ENCODE measurements at places on chromosomes 6 and 20.

DNA sequence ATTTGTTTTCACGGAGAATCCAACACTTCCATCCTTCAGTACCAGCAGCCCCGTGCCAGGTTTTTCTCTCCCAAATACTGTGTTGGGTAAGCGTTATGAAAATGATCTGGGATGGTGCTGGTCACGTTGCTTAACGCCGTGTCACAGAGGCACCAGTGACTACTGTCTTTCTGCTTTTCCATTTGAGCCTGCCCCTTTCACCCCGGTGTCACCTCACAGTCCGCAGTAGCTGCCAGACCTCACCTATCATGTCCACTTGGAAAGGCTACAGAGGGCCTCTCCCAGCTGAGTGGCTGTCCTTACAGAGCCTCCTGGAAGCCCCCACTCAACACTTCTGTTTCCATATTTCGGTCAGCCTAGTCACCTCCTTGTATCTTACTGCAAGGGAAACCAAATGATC, 176.5 kb upstream of the ARID1B start:
- no peak for DNase-seq

DNA sequence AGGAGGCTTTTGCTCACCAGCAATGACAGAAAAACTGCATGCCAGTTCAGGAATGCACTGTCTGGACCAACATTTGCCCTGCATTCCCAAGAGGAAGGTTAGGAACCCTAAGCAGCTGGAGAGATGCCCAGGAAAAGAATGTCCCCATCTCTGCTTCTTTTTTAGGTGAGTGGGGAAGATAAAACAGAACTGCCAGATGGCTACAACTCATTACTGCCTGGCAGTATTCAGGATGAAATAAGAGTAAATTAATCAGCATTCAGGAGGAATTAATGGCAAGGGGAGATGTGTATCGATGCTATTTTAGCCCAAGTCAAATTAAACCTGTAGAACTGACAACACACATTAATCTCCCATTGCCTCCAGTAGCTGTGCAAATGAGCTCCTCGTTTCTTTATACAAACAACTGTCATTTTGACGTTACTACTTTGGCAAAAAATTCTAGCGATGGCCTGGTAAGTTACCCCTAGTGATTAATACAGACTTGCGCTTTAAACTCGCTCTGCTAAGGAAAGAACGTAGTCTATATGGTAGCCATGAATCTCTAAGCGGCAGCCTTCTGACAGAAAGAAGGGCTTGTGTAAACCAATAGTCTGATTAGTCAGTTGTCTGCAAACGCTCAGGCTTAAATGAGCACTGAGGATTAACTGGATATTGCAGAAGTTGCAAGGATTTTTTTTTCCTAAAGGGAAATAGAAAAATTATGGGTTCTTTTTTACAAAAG, 16.7 kb upstream of the SMLR1 start:
- DNase-seq: no peak

GRCh38 chr20:19114410-19114809, 98.0 kb upstream of the SLC24A3 start:
- no peak for DNase-seq

DNA sequence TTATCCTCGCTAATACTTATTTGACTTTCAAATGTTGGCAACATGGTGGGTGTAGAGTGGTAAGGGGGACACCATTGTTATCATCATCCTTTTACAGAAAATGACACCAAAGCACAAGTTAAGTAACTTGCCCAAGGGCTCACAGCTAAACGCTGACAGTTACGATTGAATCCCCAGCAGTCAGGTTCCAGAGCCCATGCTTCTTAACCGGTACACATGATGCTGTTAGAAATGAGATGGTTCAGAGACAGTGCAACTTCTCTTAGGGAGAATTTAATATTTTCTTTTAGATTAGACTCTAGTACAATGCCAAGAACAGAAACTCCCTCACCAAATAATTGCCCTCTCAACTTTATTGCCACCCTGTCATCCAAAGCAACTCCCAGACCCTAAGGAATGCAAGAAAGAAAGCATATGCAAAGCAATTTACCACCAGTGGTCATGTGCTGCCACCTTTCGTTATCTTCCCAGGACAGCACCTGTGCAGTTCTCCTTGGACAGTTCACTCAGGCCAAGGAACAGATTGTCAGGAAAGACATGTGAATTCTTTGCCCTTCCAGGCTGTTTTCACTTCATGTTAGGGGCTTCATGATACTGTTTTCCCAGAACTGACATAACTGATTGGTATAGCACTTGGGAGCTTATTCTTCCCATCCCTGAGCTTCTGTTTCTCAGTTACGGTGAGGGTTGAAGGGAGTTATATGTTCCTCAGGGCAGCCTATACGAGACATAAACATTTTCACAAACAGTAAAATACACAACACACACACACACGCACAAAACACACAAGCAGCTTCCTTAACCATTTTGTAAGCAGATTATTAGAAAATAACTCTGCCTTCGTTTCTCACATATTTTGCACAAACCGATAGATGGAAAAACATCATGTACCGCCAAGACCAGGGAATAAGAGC, 5.1 kb downstream of the HLA-DMA start:
- DNase-seq: no peak

GRCh38 chr6:136989571-136990241, 55.1 kb downstream of the IL20RA start:
- DNase-seq: no peak

- DNase-seq: no peak
Observed at GRCh38 chr20:59634435-59635005, 30.2 kb downstream of the PHACTR3 start.

GRCh38 chr6:90025523-90026061, 131.3 kb downstream of the GJA10 start:
- no peak for DNase-seq

- no peak for DNase-seq
Observed at GRCh38 chr6:10837009-10837621, 1.2 kb downstream of the MAK start.

- no peak for DNase-seq
Observed at GRCh38 chr6:13712599-13712898, 914 bp upstream of the RANBP9 start.

- DNase-seq: no peak
Observed at GRCh38 chr6:116764629-116764960, 924 bp downstream of the FAM162B start.

DNA sequence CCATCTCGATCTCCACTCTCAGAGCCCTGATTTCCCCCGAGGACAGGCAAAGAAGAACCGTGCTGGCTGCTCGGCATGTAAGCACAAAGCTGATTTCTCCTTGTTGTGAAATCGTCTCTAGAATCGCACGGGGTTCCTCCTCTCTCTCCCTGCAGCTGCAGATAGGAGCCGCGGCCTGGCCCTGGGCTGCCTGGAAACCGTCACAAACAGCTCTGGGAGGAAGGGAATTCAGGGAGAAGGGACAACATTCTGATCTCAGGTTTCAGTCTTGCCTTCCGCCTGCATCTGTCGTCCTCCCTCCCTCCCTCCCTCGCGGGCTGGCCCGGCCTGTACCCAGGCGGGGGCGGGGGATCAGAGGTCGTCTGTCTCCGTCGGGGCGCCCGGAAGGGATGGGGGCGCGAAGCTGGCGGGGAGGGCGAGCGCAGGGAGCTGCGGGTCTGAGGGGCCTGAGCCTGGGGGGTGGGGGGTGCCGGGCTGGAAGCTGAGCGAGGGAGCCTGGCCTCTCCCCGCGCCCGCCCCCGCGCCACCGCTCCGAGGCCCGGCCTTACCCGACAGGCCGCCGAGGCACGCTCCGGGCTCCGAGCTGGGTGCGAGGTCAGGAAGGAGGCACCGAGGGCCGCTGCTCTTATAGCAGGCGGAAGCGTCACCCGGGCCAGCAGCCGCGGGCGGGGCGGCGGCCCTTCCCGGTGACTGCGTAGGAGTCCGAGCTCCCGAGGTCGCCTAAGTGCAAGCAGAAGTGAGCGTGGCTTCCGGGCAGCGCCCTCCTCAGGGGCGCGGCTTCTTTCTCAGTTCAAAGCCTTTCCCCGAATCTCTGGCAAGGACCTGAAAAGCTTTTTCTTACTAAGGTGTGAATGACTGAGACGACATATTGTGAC, at the start of gene SERPINB1:
Gene SERPINB1, minus strand, starts transcription at position 600 of the 875 bp plus-strand sequence. CDS start 1,277 bp downstream, outside the sequence.
- DNase-seq: no peak

DNA sequence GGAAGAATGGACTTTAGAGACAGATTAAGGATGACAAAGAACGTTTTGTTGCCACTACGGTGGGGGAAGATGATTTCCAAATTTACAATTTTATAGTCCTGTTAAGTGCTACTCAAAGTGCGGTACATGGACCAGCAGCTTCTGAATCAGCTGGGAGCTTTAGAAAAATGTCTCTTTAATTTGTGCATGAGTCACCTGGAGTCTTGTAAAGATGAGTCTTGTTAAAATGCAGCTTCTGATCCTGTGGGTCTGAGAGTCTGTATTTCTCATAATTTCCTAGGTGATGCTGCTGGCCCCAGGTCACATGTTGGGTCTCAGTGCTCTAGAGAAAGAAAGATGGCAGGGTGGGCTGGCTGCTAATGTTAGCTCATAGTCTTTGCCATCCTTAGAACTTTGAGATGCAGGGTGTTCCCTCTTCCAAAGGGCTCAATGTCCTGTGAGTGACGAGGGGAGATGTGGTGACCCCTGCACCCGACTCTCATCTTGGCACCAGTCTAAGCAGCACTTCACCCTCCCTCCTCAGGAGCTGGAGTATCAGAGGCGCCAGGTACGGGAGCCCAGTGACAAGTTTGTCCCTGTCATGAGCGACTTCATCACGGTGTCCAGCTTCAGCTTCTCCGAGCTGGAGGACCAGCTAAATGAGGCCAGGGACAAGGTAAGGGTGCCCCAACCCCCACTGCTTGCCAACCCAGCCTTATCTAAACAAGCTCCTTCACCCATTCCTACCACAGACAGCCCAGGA, 34.5 kb downstream of the MOCS1 start:
- DNase-seq: no peak

DNA sequence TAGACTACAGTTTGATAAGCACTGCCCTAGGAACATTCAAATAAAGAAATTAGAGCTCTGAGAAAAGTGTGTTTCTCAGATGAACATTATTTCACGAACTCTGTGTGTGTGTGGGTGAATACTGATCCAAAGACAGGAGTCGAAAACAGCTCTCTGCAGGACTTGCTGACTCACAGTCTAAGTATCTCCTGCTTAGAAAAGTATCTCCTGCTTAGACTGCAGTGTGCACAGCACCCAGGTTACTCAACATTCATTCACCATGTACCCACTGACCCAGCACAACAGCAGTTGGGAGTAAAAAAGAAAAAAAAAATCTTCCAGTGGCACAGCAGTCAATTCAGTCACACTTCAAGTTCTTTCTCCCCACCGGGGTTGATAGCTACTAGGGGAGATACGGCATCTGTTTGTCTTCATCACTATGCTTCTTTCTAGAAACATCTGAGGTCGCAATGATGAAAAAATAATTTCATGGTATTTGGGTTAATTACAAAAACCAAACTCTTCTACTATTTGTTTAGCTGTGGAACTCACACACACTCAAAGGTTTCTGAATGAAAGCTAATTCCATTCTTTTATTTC, 48.0 kb downstream of the GCLC start:
- DNase-seq: no peak

Measured in cerebellar nuclear complex (tissue), 1 donor.